ENCODE measurements at places on chromosomes 12 and 14.

DNA sequence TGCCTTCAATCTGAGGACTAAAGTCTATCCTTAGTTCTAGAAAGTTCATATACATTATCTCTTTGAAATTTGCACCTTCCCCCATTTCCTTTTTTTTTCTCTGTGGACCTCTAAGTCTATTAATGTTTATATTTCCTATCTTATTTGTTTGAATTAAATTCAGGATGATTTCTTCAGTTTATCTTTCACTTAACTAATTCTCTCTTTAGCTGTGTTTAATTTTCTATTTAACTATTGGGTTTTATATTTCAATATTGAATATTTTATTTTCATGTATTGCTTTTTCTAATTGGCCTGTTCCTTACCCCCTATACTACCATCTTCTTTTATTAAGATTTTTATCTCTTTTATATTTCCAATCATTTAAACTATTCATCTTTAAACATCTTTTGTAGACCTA, 9.5 kb downstream of the PLEKHG3 start:
- DNase-seq = no peak

GRCh38 chr14:36442824-36443241, 77.2 kb downstream of the NKX2-1 start:
- no peak for DNase-seq

DNA sequence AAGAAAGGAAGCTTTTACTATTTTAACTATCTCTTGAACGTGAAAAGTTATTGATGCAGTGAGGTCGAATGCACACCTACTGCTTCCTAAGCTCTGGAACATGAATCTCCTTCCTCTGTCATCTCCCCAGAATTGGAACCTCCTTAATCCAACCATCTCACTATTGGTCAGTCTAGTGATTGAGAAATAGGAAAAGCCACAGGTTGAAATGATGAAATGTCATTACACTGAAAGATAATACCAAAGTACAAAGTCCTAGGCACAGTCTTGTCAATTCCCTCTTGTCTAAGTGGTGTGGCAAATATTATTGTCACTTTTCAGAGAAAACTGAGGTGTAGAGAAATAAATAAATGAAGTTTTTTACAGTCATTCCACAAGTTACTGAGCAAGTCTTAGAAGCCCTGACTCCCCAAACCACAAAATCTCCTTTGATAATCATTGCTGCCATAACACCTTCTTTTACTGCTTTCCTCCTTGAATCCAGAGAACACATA, 19.5 kb upstream of the HIGD1C start:
- no peak for DNase-seq

GRCh38 chr12:569091-569676, 94.1 kb downstream of the NINJ2 start:
- DNase-seq = no peak

GRCh38 chr12:50862316-50862715, 19.6 kb downstream of the TMPRSS12 start:
- no peak for DNase-seq

- no peak for DNase-seq
These were observed 1.9 kb downstream of the TMEM263 start for GRCh38 chr12:106957583-106957982.

GRCh38 chr12:92796650-92797049, 93.9 kb downstream of the PLEKHG7 start:
- DNase-seq = no peak

DNA sequence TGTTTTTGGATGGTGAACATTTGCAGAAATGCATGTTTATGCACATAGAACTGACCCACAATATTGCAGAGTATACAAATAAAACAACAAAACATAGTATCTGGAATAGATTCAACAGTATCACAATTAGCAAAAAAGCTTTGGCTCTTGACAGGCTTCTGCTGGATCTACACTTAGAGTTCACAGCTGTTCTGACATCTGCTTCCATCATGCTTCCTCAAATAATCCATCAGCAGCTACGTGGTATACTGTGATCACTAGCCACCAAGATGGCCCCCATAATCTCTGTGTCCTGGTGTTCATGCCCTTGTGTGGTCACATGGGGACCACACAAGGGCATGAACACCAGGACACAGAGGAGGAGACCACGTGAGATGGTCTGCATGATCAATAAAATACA, 166.6 kb upstream of the CCDC198 start:
- DNase-seq = no peak

GRCh38 chr12:74619084-74619483, 81.4 kb downstream of the ATXN7L3B start:
- DNase-seq = no peak

All from stimulated activated CD4-positive, alpha-beta T cell treated with anti-CD3 and anti-CD28 coated beads, TNF-alpha, amount 100 ng/mL, for 1 hour (primary cell).